Cardiac atrium fibroblast (primary cell): ENCODE measurements at places on chromosomes 1 and 21. TPM values are rescaled to one million over a fixed set of nuclear protein-coding genes. Genes with fewer than 3 reads are reported as not detected.

Gene FAM151A
- total RNA-seq: not detected in 2 replicates

Gene CD52
- not detected in 2 replicates for total RNA-seq

Gene PHC2
- total RNA-seq: 125 and 131 TPM in 2 replicates

Gene KIF17
- total RNA-seq: 0.81 TPM in 1 of 2 replicates, not detected in the other

Gene CR1L
- total RNA-seq: not detected in 2 replicates

Gene CHD1L
- 19.5 and 31.8 TPM in 2 replicates for total RNA-seq

Gene TCHHL1
- not detected in 2 replicates for total RNA-seq

Gene C1orf116
- total RNA-seq: not detected in 2 replicates

Gene NBPF1
- 13.8 and 14.8 TPM in 2 replicates for total RNA-seq

Gene CRNN
- not detected in 2 replicates for total RNA-seq

Gene FCMR
- total RNA-seq: 1.8 and 8.1 TPM in 2 replicates
